Activated naive CD8-positive, alpha-beta T cell treated with anti-CD3 and anti-CD28 coated beads for 36 hours (primary cell): ENCODE measurements at places on chromosomes 3 and 15. TPM values are rescaled to one million over a fixed set of nuclear protein-coding genes. Genes with fewer than 3 reads are reported as not detected.

The STRA6 gene
- 0.28 TPM for total RNA-seq

The KBTBD12 gene
- not detected for total RNA-seq

The NR2E3 gene
- not detected for total RNA-seq

The KLHL6 gene
- 26.8 TPM for total RNA-seq

GRCh38 chr15:100694381-100695021, 92.1 kb downstream of the ASB7 start:
- DNase-seq = no peak

GRCh38 chr3:64539451-64540196, 148.2 kb downstream of the ADAMTS9 start:
- DNase-seq = no peak

DNA sequence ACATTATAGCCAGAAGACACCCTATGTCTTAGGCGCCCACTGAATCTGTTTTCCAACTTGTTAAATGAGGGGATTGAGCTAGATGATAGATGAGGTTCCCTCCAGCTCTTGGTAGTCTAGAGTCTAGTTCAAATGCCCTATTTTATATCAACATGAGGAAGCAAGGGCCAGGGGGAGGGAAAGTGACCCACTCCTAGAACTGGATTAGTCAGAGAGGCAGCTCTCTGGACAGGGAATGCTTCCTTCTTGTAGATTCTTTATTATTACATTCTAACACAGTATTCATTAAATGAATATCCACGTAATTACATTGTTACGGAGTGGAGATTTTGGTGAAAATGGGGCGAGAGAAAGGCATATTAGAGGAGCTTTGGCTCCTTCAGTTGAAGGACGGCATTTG, 89.5 kb downstream of the RAD18 start:
- no peak for DNase-seq

- DNase-seq = no peak
Observed at GRCh38 chr15:69854521-69855181, 243.1 kb downstream of the TLE3 start.

DNA sequence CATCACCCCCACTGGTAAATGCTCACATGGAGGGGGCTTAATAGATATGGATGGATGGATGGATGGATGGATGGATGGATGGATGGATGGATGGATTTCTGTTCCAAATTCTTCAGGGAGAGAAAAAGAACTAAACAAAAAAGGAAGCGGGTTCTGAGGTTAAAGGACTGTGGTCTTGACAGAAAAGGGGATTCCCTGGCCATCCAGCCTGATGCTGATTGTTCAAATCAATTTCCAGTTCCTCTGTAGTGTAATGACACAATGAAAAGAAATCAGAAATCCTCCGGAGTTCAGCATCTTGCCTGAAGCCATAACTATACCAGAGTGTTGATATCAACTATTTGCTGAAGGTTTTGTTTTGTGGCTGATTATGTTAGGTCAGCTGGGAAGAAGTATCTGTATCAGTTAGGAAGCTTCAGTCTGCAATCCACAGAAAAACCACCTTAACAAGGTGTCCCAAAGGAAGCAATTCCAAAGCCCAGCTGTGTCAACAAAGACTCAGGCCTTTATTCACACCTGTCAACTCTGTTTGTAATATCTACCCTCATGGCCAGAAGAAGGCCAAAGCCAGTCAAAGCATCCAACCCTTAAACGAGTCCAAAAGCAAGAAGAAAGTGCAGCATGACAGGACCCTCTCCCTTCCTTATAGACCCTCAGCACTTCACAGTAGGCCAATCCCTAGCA, 24.5 kb upstream of the RASA2 start:
- DNase-seq = no peak

- no peak for DNase-seq
Observed at GRCh38 chr3:171699601-171700000, 110.7 kb downstream of the PLD1 start.

The NRROS gene
- 22.0 TPM for total RNA-seq

The APBA2 gene
- 34.1 TPM for total RNA-seq

GRCh38 chr15:40274350-40275274, 8.3 kb downstream of the ANKRD63 start:
- DNase-seq = peak; percentile 85

DNA sequence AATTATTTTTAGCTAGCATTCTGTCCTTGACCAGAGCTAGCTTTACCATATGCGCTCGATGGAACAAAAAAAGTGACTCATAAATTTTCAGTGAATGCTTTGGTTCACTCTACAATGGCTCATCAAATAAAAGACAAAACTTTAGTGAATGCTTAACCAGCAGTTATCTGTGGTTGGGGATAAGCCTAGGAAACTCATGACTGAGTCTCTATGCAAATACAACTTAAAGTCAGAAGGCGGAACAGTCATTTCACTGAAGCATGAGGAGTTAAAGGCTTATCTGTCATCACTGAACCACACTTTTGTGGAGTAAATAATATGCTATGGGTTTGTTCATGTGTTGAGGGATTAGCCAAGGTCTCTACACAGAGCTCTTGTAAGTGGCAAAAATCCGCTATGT, 308.4 kb downstream of the SQOR start:
- no peak for DNase-seq

GRCh38 chr3:184289426-184289938, 9.6 kb upstream of the PSMD2 start:
- peak; percentile 64 for DNase-seq

GRCh38 chr3:149383703-149384102, 6.3 kb upstream of the TM4SF1 start:
- no peak for DNase-seq

GRCh38 chr3:173653781-173654180, 256.2 kb downstream of the NLGN1 start:
- no peak for DNase-seq

The FGF12 gene
- not detected for total RNA-seq

The LSMEM2 gene
- not detected for total RNA-seq
